ENCODE measurements at places on chromosomes 16 and 17.

DNA sequence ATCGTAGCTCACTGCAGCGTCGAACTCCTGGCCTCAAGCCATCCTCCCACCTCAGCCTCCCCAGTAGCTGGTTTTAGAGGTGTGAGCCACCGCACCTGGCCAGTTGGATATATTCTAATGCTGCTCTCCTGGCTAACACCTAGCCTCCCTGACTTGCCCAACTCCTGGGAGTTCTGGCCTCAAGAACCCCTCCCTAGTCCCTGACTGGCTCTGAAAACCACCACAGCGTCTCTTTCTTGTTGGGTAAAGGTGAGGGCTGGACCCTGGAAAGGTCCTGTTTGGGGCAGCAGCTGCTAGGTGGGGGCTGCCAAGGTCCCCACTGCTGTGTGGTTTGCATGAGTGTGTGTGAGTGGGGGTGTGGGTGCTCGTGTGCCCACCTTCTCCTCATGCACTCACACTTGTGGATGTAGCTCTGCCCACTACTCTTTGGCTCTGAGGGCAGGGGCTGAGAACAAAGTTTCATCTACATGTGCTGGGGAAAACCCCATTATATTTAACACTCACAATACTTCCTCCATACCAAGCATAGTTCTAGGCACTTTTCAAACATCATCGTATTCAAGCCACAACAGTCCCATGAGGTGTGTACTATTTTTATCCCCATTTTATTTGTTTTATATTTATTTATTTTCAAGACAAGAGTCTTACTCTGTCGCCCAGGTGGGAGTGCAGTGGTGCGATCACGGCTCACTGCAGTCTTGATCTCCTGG, 7.1 kb upstream of the SPNS3 start:
- DNase-seq = no peak

DNA sequence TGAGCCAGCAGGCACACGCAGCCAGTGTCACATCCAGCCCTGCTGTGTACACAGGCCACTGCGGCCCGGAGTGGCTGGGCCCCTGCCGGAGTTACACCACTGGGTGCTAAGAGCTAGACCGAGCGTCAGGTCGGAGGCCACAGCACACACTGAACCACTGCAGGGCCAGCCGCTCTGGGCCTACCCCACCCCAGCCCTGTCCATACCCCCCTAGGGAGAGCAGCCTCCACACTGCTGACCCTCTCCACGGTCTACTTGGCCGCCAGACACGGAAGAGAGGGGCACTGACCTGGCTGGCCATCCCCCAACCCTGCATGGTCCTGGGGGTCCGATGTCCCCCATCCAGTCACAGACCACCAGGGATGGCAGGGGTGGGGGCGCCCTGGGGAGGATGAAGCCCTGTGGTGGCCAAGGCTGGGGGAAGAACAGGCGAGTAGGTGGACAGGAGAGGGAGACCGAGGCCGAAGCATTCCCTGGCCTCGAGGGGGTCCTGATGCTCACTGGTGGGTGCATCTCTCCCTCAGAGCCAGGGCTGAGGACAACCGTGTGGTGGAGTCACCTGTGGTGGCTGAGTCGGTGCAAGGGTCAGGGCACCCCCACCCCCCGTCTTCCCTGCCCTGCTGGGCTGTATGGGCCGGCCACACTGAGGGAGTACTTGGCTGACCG, 34.9 kb upstream of the ZC3H18 start:
- DNase-seq = no peak

GRCh38 chr16:77677129-77677528, 45.2 kb upstream of the NUDT7 start:
- no peak for DNase-seq

- no peak for DNase-seq
Observed at GRCh38 chr17:77409282-77410161, 268.8 kb downstream of the SEC14L1 start.

DNA sequence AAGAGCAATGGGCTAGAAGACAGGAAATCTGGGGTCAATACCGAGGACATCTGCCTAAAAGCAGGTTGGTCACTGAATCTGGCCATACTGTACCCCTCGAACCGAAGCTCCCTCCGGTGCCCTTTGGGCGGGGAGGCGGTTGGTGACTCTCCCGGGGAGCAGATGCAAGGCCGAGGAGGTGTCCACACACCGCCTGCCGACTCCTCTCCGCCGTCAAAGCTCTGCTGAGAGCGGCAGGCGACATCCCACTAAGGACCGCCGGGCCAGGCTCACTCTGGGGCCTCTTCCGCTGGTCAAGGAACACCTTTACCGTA, 458 bp downstream of the ZNF200 start:
- no peak for DNase-seq

- no peak for DNase-seq
Observed at GRCh38 chr16:66585481-66586239, 6.4 kb downstream of the CMTM2 start.

DNA sequence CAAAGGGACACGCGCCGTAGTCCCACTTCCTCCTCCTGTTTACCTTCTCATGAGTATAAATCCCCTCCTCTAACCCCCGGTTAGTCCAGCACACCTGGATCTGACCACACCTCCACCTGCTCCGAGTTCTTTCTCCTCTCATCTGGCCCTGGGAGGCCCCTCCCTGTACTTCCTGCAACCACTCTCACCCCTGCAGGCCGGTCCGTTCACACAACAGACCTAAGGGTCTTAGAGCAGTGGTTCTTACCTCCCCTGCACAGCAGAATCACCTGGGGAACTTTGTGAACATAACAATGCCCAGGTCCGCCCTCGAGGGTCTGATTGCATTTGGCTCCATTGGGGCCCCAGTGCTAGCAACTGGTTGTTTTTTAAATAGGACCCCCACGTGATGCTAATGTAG, 24.8 kb downstream of the TMEM114 start:
- peak; percentile 16 for DNase-seq

GRCh38 chr17:82242977-82243647, 14.3 kb downstream of the SLC16A3 start:
- DNase-seq = no peak

DNA sequence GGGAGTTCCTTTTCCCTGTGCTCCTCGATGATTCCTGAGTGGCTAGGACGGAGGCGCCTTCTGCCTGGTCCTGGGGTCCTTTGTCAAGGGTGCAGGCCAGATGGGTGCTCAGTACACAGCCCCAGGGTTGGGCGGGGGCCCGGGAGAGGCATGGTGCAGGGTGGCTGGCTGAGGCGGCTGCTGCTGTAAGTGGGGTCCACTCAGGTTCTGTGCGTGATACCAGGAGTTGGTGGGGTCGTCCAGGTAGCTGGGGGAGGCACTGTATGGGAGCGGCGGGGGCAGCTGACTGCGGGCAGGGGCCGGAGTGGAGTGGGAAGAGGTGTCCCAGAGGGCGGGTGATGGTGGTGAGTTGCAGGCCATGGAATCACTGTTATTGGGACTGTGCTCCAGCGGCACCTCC, 3.6 kb downstream of the DLX3 start:
- no peak for DNase-seq

- DNase-seq = no peak
Observed at GRCh38 chr16:2174396-2175131, 19.0 kb downstream of the TRAF7 start.

DNA sequence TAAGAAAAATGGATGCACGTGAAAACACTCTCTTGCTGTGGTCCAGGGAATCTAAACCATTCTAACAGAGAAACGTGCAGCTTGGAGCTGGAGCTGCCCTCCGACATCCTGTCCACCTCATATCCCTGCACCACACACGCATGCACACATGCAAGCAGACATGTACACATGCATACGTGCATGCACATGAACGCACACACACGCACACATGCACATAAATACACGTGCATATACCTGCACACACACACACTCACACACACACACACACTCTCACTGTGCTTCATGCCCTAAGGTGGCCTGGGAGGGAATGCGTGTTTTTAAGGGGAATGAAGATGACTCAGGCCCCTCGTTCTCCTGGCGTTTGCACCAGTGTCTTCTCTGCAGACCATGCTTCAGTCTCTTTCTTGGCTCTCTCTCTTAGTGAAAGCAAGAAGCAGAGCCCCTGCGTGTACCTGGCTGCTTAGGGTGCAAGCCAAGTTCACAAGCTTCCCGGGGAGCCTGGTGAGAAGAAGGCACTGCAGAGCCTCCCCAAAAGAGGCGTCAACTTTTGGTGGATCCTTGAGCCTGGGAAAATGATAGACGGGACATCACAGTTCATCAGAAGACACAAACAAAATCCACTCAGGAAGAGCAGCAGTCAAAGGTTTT, 72.8 kb downstream of the GOSR1 start:
- no peak for DNase-seq

DNA sequence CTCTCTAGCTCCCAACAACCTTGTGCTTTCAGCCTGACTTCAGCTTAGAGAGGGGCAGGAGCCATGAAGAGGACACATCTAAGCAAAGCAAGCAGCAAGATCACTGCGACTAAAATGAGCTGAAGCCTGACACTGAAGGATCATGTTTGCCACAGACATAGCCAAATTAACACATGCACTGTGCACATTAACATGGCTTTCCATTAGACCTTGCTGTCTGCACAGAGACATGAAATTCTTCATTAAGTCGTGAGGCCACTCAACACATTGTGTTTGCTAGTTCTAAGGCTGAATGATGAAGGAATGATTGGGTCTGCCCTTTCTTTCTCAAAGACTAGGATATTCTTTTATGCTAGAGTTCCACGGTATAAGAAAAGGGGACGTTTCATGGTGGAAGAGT, 558.3 kb upstream of the PSMD7 start:
- no peak for DNase-seq

DNA sequence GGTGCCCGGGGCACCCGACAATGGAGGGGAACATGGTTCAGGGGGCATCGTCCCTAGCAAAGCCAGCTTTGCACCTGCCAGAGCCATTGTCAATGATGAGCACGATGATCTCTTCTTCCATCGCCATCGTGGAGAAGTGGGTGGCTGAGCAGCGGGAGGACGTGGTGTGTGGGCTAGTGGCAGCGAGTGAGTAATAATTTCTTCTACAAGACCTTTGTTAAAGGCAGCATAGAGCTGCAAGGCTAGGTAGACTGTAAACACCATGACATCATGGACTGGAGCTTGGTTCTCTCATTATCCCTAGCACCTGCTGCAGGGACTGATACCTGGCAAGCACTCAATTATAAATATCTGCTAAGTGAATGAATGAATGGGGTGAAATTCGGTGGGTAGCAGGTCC, 6.7 kb upstream of the HEATR3 start:
- DNase-seq = no peak

- DNase-seq = no peak
Observed at GRCh38 chr16:48161906-48162305, 6.1 kb upstream of the ABCC12 start.

- no peak for DNase-seq
Observed at GRCh38 chr17:48574505-48575065, 3.6 kb downstream of the HOXB4 start.

DNA sequence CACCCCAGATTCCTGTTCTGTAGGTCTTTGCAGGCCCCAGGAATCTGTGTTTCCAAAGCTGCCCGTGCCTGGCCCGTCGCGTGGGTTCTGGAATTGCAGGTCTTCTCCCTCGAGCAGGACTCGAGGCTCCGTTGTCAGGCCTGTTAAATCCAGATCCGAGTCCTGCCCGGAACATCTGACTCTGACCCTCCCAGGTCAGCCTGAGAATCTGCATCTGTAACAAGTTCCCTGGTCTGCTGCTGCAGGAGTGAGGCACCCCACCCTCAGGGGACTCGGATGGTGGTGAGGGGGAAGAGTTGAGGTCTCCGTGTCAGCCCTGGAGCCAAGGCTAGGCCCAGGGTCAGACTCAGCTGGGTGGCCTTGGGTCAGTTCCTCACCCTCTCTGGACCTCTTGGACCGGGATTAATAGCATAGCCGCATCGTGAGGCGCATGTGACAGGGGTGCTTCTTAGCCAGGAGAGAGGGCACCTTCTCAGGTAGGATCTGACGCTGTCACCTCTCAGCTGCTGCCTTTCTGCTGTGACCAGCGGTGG, 8.8 kb downstream of the SPIRE2 start:
- no peak for DNase-seq

DNA sequence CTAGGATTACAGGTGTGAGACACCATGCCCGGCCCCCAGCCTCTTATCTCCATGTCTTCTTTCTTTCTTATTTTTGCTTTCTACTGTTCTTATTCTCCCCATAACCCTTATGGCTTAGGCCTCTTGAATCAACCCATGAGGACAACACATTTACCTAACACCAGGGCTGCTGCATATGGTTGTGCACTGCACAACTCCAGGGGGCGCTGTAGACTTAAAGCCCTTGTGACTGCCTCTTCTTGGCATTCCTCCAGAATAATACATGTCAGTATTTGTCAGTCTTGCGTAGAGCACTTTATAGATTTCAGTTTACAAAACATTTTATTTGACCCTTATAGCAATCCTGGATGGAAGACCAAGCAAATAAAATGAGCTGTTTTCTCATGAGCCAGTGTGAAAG, 225.0 kb upstream of the SALL1 start:
- DNase-seq = no peak

DNA sequence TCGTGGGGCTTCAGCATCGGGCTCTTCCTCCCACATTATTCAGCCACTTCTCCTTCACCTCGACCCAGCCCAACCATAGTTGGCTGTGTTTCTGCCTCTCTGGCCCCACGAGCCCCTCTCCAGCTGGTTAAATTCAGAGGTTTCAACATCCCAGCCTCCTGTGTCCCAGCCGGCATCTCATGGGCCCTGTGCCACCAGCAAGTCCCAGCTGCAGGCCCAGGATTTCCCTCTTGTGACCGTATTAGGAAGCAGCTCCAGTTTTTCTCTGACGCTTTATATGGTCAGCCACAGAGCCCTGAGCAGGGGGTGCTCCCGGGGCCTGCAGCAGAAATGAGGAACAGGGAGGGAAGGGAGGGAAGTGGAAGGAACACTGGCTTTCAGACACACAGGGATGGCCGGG, 27.4 kb downstream of the MYH11 start:
- DNase-seq = peak; percentile 68

DNA sequence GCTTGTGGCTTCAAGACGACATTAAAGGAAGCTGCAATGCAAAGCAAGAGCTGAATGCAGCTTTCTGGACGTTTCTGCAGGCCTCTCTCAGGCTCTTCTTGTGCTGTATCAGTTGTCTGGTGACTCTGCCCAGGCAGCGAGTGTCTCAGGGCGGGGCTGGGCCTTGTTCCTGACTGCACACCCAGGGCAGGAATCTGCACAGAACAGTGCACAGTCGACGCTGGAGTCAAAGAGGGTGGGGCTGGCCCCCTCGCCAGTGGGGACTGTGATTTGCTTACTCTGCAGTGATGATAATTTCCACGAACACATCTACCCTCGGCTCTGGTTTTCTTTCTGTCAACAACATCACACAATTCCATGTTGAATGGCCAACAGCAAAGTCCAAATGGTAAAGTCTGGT, 60.7 kb downstream of the IRF8 start:
- DNase-seq = no peak

- DNase-seq = no peak
Observed at GRCh38 chr16:49093939-49094338, 187.7 kb downstream of the CBLN1 start.

- peak; percentile 46 for DNase-seq
Observed at GRCh38 chr17:51298508-51299371, 38.4 kb downstream of the UTP18 start.

All from SK-N-DZ (cell line).